Cortex of kidney (tissue), 1 donor: ENCODE measurements at places on chromosomes 6 and 20.

DNA sequence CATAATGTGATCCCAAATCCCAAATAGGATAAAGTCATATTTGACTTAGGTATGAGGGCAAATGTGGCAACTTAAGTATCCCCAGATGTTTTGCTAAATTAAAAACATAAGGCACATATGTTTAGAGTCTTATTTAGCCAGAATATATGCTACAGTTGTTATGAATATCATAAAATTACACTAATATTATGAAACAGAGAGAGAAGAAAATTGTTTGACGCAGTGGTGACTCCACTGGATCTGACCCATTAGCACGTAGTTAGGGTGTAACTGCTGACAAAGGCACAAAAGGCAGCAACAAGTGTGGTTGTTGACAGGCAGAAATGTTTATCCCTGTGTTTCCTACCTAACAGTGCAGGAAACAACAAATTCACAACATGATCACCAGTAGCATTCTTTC is 152.4 kb upstream of the THBS2 start:
- no peak for DNase-seq

DNA sequence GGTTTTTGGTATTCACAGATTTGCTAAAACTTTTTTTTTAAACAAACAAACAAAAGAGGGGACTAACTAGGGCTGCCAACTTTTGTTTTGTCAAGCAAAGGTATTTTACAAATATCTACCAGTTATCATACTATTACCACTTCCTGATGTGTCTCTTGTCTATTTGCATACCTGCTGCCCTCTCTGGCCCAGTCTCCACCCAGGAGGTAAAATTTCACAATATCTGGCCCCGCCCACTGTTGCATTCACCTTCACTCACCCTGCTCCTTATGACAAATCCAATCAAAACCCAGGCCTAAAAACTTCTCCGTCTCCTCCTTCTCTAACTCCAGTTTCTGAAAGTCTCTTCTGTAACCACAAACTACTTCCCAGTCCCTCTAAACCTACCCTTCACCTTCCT is 82.2 kb downstream of the TRERF1 start:
- DNase-seq = no peak

GRCh38 chr6:24520929-24521546 is 26.3 kb downstream of the ALDH5A1 start:
- DNase-seq = no peak

DNA sequence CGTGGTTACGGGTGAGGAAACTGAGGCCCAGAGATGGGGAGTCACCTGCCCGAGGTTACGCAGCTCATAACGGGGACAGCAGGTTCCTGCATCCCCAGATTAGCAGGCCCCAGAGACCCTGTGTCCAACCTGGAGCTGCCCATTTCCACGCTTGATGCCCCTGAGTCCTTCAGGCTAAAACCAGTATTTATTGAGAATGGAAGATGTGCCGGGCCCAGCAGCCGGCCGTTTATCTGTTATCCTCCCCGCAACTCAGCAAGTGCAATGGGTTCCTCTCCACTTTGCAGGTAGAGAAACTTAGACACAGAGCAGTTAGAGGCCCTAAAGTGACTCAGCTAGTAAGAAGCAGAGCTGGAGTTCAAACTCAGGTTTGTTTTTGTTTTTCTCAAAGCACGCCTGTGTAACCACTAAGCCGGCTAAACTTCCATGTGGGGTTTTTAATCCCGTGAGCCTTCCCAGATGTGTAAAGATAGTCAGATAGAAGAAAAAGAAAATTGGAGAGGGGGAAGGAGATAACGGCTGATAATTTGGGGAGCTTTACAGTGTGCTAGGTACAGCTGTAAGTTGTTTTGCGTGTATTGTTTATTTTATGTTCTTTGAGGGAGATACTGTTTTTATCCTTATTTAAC is 775 bp downstream of the PFDN4 start:
- no peak for DNase-seq

DNA sequence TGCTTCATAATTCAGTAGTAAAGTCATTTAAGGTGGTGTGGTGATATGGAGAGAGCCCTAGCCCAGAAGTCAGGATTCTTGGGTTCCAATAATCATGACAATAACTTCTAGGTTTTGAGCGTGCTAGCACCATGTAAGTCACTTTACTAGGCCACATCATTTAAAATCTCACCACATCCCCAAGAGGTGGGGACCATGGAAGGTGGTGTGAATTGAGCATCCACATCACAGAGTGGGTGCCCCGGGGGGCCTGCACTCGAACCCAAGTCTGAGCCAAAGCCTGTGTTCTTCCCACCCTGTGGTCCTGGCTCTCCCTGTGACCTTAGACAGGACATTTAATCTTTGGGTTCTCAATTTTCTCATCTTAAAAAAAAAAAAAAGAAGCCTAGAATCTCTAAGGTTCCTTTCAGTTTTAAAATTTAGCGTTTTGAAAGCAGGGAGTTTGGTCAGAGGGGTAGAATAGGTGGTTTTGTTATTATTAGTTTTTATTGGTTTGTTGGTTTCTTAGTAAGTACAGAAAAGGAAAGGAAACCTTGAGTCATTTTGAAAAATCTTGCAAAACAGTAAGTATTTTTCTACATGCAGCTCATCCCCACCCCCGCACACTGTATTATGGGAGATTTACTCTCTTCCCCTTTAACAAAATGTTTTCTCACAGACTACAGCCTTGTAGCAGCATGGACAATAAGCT is 26.4 kb downstream of the ARMC2 start:
- no peak for DNase-seq

DNA sequence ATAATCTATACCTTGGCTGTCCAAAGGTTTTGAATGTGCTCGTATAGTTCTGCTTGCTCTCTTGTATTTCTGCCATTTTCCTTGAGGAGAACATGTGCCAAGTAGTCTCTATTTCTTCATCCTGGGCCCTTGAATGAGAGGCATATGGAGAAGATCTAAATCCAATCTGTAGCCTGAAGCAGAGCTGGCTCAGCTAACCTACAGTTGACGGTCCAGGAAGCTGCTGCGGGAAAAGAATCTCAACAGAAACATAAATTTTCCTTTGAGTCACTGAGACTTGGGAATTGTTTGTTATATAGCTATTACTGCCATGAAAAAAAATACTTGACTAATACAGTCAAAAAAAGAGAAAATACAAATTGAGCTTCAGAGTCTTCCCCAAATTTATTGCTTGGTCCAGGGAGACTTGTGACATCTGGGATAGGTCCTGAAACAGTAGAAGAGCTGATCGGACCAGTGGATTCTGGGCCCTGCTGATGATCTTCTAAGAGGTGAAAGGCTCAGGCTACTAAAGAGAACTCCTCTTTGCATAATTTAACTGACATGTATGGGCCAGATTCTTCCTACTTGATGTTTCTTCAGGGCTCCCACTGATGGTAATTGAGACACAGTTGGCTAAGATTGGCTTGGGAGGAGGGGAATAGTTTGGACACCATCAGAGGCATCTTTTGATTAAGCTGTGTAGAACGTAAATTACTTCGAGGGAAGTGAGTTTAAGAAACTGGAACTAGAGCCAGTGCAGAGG is 29.9 kb upstream of the PLCB4 start:
- no peak for DNase-seq

DNA sequence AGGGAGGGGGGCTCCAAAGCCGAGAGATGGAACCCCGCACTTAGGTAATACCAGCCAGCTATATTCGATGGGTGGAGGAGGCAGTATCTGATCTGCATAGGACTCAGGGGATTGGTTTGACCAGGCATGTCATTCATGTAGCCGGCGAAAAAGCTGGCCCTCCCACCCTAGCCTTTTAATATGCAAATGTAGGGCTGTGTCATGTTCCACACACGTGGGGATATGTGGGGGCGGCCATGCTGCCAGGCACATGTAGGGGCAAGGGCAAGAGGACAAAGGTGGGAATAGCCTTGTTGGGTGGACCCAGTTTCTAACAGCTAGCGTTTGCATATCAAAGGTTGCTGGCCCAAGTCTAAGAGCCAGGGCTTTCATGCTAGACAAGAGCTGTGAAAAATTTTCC is 39.1 kb upstream of the DDR1 start:
- no peak for DNase-seq

DNA sequence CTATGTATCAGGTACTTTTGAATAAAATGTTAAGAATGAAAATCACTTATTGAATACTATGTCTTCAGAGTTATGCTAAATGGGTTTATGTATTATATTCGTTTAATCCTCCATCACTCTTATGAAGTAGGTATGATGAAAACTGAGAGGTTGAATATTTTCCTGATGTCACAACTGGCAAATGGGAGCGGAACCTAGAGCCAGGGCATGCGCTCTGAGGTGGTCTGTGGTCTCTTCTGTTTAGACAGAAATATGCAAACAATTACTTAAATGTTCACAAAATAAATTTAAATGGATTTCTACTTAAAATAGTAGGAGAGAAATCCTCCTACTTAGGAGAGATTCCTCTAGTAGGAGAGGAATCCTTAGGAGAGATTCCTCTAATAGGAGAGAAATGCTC is 21.3 kb upstream of the UTRN start:
- no peak for DNase-seq

GRCh38 chr20:34018166-34018565 is 24.5 kb downstream of the RALY start:
- DNase-seq = no peak

GRCh38 chr20:44357020-44357419 is 1.5 kb downstream of the HNF4A start:
- no peak for DNase-seq

GRCh38 chr20:13270211-13270610 is 49.1 kb downstream of the ISM1 start:
- DNase-seq = no peak

DNA sequence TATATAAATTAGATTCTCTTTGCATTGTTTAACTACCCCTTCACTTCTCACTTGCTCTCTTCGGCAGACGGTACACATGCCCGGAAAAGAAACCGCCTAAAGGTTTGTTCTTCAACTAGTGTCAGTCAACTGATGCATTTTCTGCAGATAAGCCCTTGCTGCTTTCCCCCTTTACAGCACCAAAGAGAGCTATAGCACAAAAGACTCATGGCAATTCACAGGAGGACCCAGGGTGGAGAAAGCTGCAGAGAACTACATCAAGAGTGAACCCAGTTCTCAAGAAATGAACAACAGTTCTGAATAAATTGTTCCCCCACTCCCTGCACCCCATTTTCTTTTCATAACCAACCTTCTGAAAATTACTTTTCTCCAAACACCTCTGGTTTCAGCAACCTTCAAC is 8.9 kb downstream of the CD164 start:
- DNase-seq = no peak

DNA sequence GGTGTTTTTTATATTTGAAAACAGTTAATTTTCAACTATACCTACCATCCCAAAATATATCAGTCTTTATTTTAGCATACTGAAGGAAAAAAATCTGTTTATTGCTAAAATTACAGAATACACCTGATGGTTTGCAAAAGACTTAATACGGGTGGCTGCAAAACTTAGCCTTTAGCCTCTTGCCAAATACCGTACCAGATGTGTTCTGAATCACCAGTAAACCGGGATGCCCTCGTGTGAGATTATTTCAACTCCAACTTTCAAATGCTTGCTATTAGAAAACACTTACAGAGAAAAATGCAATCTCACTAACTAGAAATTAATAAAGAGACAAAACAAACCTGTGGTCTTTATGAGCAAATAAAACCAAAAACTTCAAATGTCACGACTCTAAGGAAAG is 36.0 kb downstream of the REV3L start:
- no peak for DNase-seq

DNA sequence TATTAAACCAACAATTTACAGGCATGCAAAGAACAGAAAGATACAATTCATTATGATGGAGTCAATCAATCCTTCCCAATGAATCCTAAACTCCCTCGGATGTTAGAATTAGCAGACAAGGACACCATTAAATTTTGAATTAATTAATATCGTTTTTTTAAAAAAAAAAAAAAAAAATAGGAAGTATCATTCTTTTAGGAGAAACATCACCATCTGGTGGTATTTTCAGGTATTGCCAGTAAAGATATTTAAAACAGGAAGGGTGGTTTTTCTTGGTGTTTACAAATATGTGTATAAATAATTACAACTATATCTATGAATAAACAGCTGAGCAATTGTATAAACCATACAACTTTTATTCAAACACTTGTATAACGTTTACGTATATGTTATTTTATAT is 564.4 kb downstream of the HAO1 start:
- DNase-seq = no peak

DNA sequence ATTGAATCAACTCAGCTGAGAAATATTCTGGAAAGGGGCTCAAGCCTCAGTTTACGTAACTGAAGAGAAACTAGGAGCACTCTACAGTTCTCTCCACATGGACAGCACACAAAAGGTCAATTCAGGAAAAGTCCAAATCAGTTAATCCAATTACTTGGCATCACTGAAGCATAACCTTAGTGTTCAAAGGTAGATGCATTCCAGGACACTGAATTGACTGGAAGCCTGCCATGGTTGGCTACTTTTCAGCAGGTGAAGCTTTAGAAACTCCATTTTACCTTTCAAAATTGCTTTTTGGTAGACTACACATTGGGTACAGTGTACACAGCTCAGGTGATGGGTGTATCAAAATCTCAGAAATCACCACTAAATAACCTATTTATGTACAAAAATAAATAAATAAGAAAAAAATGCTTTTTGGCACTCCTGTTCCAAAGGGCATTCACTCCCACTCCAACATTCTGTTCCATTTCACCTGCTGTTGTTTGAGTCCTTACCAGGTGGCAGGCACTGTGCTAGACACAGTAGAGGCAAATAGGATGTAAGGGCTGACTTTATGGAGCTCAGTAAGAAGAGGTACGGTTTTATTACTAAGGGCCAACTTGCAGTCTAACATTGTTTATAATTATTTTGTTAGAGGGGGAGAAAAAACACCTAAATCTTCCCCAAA is 153.4 kb downstream of the FAXC start:
- DNase-seq = no peak

GRCh38 chr6:16654701-16655100 is 106.6 kb downstream of the ATXN1 start:
- DNase-seq = no peak

DNA sequence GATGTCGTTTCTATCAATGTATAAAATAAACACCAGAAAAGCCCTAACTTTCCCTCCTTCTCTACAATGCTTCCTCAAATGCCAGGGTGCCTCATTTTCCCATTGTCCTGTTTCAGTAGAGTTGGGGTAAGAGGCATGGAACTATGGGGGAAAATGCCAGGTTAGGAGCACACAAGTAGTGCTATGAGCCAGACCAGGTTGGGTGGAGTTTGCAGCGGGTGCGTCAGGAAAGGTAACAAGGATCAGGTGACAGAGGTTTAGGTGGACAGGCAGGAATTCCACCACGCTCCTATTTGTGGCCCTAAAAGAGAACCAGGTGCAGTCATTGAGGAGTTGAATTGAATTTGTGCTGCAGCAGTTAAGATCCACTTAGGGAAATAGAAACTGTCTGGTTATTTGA is 36.5 kb downstream of the SYTL3 start:
- DNase-seq = no peak
